Hematopoietic multipotent progenitor cell treated with erythropoietin and hydrocortisone succinate and interleukin-3 and kit ligand, for 6 days (in vitro differentiated cells): ENCODE measurements at places on chromosomes 5 and 9.

DNA sequence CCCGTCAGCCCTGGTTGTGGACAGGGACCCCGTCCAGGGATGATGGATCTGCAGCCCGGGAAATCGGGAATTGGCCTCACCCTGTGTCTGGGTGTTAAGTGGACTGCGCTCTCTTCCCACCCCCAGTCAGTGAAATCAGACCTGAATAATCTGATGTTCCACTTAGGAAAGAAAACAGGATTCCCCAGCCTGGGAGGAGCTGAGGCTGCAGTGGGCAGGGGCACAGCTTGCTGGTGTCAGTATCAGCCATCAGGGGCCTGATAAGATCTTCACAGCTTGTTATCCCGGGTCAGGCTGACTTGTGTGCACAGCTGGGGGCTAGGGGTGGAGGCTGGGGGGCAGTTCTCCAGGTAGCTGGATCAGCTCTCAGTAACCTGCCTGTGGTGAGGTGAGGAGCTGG is 29.1 kb downstream of the LMX1B start:
- no peak for DNase-seq

DNA sequence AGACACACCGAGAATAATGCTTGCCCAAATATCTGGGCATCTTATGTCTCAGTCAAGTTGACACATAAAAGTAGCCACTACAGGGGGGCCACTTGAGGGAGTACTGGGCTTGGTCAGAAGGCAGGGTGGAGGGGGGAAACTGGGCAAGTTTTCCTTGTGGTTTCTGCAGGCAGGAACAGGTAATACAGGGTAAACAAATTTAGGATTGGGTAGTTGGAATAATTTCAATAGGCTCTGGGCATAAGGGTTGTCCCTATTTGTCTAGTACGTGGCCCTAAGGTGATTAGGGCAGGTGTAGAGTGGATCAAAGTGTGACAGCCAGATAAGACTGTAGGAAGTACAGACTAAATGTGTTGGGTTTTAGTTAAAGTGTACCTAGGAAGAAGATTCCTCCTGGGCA is 353.1 kb downstream of the TLE4 start:
- DNase-seq = no peak

DNA sequence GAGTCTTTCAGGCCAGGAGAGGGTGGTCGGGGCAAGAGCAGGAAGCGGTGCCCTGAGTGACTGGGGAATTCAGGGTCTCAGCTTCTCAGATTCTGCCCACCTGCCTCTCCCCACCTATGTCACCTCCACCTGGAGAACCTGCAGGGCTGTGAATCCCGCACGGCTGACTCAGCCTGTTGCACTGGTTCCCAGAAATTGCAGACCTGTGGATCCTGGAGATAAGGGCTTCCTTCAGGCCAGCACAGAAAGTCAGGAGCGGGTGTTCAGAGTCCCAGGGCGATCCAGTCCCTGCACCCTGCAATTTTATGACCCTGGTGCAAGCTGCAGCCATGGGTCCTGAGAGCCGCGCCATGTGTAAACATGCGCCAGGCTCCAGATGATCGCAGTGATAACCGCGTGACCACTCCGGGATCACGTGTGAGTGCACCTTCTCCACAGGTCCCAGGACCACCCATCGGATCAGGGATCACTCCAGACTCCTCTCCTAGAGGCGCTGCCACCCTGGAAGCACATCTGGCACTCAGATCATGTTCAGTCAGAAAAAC is 17.8 kb downstream of the IRX4 start:
- no peak for DNase-seq

GRCh38 chr9:77451507-77451906 is 196.6 kb downstream of the GNA14 start:
- no peak for DNase-seq

DNA sequence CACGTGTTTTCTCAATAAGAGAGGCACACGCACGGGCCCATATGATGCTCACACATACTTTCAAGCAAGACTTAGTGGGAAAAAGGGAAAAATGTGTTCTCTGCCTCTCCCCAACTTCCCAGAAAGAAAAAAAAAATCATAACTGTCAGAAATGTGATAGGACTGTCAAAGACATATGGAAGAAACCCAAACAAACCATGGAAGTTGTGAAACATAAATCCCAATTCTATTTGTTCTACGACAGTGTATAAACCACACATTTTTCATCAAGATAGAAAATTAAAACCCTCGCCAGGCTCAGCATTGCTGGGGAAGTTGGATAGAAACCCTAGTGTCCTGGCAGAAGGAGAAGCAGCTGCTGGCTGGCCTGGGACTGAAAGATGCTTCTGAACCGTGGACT is 211.9 kb downstream of the PAX5 start:
- no peak for DNase-seq

- peak; percentile 35 for DNase-seq
Measured at GRCh38 chr5:61162832-61163567, 732 bp upstream of the SMIM15 start.

DNA sequence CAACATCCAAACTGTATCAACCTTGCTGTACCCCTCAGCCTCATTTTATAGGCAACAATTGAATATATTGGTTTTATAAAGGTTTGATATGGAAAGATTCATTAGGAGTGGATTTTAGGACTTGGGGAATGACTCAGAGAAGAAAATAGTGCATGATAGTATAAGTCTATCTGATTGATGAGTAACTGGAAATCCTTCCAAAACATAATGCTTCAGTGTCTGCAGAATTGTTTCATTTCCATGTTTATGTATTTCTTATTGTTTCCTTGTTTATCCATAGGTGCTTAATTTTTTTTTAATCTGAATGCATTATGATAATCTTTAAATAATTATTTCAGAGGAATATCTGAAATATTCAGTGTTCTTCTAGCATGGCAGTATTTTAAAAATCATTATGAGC is 12.6 kb downstream of the JAK2 start:
- DNase-seq = no peak

- peak; percentile 85 for DNase-seq
Measured at GRCh38 chr5:75681125-75681830, 36.0 kb downstream of the POC5 start.

GRCh38 chr9:98879963-98880310 is 63.8 kb upstream of the COL15A1 start:
- DNase-seq = no peak

GRCh38 chr9:29332789-29333188 is 1759.5 kb upstream of the C9orf72 start:
- DNase-seq = no peak

DNA sequence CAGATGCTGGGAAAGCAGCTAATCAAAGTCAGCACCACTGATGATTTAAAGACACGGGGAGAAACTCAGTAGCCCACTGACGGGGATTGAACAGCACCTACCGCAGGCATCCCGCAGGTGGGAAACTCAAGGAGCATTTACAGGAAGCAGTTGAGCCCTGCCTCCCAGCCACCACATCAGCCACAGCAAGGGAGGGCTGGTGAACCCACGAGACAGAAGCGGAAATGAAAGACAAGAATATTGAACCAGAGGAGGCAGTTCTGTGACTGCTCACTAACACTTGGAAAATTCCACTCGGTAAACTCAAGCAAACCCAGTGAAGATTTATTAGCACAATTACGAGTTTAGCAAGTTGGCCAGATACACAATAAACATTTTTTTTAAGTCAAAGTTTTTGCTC is 10.6 kb upstream of the FAM163B start:
- DNase-seq = no peak

DNA sequence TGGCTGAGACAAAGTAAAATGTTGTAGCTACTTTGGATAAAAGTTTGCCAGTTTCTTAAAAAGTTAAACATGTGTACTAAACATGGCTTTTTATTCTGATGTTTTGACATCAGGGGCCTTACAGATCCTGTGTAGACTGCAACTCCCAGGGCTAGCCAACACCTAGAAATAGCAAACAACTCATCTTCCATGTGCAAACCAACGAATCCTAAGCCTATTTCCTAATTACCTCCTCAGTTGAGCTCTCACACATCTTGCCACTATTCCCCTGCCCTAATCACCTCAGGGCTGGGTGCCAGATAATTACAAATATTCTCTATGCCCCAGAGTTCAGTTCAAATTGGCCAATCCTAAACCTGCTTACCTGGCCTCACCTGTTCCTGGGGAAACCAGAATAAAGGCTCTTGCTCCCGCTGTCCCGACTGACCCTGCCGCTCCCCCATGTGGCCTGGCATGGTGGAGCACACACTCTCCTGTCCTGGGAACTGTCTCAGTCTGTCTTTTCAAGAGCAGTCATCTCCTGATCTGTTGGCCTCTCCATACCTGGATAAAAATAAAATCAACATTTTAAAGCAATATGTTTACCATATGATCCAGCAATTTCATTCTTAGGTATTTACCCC is 37.1 kb upstream of the FAM169A start:
- peak; percentile 30 for DNase-seq

DNA sequence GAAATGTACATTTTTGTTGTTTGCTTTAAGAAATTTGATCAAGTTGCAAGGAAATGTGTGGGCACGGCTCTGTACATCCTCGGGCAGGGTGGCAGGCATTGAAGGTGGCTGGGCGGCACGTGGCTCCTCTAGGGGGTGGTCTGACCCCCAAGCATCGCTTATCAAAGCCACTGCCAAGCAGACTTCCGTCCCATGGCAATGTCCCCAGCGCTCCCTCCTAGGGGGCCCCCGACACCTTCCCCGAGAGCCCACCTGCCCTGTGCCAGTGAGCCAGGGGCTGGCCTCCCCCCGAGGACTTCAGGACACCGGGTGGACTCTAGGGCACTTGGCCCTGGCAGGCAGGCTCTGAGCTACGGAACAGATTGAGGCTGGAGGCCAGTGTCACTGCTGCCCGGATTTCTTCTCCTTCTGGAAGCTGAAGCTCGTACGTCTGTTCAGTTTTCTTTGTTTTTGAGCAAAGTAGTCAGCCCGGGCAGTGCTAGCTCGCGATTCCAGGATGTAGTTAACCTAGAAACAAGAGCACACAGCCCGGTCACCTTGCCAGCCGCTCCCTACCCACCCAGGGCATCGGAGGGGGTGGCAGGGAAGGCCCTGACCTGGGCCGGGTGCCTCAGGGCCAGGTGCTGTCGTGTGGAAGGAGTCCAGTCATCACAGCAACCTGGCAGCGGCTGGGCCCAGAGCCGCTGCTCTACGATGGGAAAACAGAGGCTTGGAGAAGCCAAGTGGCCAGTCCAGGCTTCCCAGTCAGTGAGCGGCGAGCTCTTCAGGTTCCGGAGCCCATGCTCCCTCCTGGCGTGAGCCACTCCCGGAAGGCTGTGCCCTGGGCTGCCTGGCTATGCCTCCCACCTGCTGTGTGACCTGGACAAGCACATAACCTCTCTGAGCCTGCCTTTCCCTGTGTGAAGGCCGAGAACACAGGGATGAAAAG is 177.1 kb downstream of the GAPVD1 start:
- no peak for DNase-seq

GRCh38 chr5:8329773-8330172 is 460.8 kb downstream of the MTRR start:
- DNase-seq = no peak

DNA sequence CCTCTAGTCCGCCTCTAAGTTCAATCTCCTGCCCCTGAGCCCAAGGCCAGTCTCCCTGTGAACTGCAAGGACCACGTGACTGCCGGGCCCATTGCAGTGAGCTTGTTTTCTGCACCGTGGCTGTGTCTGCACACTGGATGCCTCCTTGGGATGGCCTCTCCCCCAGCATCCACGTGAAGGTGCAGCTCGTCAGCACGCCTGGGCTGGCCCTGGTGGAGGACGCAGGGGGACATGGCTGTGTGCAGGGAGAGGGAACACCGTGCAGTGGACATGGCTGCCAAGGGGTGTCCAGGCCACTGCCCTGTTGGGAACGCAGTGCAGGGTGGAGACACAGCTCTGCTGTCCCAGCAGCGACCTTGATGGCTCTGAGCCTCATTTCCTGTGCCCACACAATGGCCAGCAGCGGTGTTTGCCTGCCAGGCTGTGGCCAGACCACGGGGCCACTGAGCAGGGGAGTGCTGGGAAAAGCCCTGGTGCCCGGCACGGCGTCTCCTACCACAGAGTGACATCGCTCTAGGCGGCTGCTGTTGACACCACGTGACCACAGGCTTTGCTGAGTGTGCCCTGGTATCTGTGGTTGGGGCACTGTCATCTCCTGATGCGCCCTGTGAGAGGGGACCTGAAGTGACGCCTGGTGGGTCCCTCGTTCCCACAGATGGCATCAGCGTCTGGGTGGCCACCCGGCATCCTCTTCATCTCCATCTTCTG is 26.9 kb upstream of the EXOC3 start:
- DNase-seq = no peak

- no peak for DNase-seq
Measured at GRCh38 chr5:180601591-180602480, 10.5 kb upstream of the SCGB3A1 start.

GRCh38 chr5:12384005-12384404 is 479.8 kb upstream of the CTNND2 start:
- DNase-seq = no peak

- DNase-seq = no peak
Measured at GRCh38 chr5:154334406-154335064, 111.3 kb upstream of the SAP30L start.

DNA sequence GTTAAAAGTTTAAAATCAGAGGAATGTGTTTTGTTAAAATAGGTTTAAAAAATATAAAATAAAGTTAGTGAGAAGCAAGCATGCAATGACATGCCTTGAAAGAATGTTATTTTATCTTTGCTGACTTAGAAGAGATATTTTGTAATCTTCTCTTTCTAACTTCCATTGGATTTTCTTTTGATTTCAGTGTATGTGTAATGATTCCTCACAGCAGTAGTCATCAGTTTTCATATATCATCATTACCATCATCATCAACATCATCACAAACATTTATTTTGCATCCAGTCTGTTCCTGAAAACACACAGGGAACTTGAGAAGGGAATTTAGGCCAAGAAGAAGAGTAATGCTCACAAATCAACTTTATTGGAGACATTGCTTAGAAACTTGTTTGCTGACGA is 699.6 kb downstream of the TAF11L14 start:
- no peak for DNase-seq

DNA sequence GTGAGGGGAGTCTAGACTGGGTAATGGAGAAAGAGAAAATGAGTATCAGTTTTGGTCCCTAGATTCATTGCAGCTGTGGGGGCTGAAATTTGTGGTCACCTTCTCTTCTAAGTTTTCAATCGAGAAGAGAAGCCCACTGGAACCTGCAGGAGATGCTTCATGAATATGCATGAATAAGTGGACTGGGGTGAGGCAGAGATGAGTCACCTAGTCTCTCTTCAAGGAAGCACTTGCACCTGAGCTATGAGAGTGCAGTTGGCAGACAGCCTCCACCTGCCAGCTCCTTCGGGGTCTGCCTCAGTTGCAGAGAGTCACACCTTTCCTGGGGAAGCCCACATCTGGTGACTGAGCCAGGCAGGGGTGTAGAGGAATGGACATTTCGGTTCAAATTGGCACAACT is 69.1 kb downstream of the ZNF366 start:
- DNase-seq = no peak
